ENCODE measurements at places on chromosomes 6 and 20.

DNA sequence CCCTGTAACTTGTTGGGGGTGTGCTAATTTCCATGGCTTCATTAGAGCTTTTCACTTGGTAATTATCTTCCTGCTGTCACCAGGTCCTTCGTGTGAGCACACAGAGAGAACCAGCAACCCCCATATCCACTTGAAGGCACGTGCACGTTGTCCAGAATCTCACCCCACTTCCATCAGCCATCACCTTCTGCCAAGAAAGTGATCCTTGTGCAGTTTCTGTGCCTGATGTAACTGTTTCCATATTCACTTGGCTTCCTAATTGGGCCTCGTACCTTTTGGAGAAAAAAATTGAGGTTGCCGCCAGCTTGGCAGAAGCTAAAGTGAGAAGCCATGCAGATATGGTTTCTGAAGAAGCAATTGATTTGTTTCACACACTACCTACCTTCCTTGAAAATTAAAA is 153.7 kb upstream of the TSHZ2 start:
- no peak for DNase-seq

GRCh38 chr6:155894758-155895157 is 439.1 kb upstream of the NOX3 start:
- no peak for DNase-seq

GRCh38 chr20:46362921-46363867 is 43.2 kb downstream of the ELMO2 start:
- no peak for DNase-seq

DNA sequence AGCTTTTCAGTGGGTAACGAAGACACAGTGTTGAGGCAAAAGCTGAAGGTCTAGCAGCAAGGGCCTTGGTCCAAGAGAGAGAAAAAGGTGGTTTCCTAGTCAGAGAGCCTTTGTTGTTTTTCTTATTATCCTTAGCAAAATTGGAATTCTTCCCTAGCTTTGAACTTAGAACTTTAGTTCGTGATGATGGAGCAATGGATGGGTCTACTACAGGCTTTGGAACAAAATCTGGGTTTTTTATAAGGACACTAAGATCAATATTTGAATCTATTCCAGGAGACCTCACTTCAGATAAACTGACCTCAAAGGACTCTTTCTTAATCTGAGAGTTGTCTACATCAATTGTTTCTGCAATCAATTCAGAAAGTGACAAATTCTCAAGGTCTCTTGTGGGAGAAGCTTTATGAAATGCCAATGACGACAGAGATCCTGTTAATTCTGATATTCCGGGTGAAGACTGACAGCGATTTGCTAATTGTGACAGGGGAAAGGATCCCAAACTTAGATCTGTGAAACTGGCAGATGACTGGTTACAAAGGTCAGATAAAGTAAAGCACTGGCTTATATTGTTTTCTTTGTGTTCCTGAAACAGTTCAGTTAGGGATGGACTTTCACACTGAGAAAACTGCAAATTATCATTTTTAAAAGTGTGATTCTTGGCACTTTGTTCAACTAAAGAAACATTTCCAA is 17.7 kb downstream of the HBS1L start:
- DNase-seq, result no peak

GRCh38 chr6:102488729-102489128 is 1095.2 kb downstream of the GRIK2 start:
- no peak for DNase-seq

GRCh38 chr6:106100755-106101154 is 14.6 kb downstream of the PRDM1 start:
- DNase-seq, result no peak

- DNase-seq, result no peak
These were observed 28.4 kb downstream of the WRNIP1 start for GRCh38 chr6:2793534-2794151.

DNA sequence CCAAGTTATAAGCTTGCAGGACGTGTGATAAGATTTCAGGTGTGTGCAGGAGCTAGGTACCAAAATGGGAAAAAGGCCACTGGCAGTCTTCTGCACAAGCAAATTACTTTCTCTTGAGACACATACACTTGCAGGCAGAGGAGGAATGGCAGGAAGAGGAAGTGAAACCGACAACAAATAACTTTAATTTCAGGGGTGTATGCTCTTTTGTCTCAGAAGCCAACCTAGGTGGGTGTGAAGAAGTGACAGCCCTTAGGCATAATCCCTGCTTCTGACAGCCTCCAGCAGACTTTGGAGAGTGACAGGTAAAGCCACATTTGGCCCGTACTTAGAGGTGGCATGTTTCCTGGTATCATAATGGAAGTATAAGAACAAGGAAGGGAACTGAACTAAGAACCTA is 118.8 kb upstream of the TRAF3IP2 start:
- no peak for DNase-seq

DNA sequence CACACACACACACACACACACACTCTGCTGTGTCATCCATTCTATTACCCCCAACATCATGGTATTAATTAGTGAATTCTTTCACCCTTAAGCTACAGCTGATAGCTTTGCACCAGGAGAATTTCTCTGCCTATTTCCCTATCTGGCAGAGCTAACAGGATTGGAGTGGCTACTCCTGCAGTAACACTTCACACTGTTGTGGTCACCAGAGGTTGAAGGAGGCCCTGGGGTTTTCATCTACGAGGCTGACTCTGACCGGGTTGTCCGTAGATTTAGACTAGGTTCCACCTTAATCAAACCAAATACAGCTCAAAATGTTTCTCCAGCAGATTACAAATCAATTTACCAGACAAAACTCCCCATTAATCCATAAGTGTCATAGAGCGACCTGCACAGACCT is 69.2 kb upstream of the RIPOR2 start:
- no peak for DNase-seq

- peak; percentile 39 for DNase-seq
These were observed 58.2 kb upstream of the NKX2-2 start for GRCh38 chr20:21571841-21572690.
